ENCODE measurements at places on chromosomes 11 and 22.

GRCh38 chr11:124115782-124116616, 749 bp downstream of the VWA5A start:
- DNase-seq: no peak

GRCh38 chr11:44861849-44862557, 88.7 kb downstream of the TP53I11 start:
- DNase-seq: peak; percentile 69

DNA sequence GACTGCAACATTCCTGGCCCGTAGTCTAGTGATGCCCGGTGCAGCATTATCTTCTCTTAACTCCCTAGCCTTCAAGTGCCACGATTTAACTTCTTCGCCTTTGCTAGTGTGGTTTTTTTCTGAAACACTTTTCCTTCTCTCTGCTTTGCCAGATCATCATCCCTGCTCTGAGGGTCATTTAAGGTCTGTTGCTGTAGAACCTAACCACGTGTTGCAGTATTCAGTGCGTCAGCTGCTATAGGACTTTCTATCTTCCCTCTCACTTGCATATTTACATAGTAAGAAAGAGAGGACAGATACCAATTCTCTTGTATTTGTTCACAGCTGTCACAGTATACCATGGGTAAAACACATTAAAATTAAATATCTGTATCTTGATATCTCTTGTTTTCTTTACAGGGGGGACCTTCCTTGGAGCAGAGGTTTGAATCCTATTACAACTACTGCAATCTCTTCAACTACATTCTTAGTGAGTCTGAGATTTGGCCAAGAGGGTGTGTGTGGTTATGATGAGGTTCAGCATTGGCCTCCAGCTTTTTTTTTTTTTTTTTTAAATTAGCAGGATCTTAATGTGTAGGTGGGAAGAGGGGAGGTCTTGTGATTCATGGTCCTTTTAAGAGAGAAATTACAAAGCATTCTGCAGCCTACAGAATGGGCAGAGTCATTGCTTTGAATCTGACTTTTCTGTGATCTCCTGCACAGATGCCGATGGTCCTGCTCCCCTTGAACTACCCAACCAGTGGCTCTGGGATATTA, 13.5 kb downstream of the EIF3L start:
- DNase-seq: no peak

- DNase-seq: no peak
These were observed 347.9 kb downstream of the TTC28 start for GRCh38 chr22:28331695-28332094.

- peak; percentile 46 for DNase-seq
These were observed 7.7 kb upstream of the NCR3LG1 start for GRCh38 chr11:17343907-17344306.

DNA sequence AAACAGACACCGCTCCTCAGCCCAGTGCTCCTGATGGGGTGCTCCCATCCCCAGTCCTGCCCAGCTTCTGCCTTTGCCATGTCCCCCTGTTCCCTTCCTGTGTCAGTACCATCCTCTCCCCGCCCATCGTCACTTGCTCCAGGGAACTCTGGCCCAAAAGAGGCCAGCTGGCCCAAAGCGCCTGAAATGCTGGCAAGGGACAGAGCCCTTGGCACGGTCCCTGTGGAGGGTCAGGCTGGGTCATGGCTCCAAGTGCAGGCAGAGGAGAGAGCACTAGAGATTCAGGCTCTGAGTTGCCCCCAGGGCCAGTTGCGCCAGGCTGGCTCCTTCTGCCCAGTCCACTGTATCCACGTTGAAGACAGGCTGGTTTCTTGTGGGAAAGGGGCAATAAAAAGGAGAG, 8.4 kb upstream of the HDHD5 start:
- no peak for DNase-seq

- DNase-seq: peak; percentile 6
These were observed at the start of gene ARHGAP42 for GRCh38 chr11:100687054-100687629. Gene ARHGAP42 (plus strand): TSS chr11:100687288. CDS start chr11:100687679, 391 bp downstream.

DNA sequence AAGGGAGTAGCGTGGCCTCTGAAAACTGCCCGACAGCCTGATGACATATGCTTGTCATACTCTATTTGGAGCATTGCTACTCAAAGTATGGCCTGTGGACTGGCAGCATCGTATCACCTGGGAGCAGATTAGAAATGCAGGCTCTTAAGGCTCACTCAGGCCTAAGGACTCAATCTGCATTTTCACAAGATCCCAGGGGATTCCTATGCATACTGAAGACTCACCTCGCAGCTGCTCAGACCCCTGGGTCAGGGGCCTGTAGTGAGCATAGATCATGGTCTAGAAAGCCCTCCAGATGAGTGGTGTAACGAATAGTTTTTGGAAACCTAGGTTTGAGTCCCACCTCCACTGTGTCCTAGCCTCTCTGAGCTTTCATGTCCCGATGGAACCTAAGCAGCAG, 126.3 kb downstream of the FEZ1 start:
- no peak for DNase-seq

DNA sequence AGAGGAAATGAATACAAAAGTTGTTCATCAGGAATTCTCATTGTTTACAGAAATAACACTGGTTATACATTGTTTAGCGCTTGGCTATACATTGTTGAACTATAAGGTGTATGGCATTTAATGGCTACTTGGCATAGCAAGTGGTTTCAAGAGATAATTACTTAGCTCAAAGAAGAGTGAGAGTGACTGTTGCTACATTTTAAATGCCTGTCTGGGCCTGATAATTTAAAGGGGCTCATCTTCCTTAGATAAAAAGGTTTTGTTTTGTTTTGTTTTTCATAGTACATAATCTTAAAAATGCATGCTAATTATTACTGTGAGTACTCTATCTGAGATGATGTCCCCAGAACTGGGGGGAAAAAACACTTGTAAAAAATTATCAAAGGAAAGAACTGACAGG, 1.5 kb upstream of the SMPD1 start:
- DNase-seq: no peak

DNA sequence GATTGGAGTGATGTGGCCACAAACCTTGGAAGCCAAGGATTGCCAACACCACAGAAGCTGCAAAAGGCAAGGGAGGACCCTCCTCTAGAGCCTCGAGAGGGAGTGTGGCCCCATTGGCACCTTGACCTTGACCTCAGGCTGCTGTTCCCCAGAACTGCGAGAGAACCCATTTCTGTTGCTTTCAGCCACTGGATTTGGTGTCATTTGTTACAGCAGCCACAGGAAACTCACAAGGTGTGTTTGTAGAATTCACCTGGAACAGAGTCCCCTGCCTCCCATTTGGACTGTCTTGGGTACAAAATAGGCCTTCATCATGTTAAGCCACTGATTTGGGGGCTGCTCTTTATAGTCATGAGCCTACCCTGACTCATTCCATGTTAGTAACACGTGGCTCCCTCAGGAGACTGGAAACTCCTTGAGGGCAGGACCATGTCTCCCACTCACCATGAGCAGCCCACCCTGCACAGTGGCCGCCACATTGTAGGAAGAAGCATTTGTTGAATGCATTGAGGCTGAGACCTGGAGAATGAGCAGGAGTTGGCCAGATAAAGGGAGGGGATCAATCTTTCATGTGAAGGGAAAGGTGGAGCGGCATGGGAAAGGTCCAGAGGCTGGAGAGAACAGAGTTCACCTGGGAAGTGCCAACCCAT, 8.3 kb downstream of the C11orf86 start:
- DNase-seq: no peak

- DNase-seq: no peak
These were observed 338.1 kb upstream of the KIRREL3 start for GRCh38 chr11:127338380-127339259.

GRCh38 chr11:70944636-70945035, 307.7 kb downstream of the SHANK2 start:
- no peak for DNase-seq

GRCh38 chr11:13440100-13440855, 22.7 kb downstream of the BTBD10 start:
- no peak for DNase-seq

- DNase-seq: no peak
These were observed 48.1 kb upstream of the TOP3B start for GRCh38 chr22:22030493-22031182.

GRCh38 chr11:8871962-8872361, 39.0 kb upstream of the AKIP1 start:
- no peak for DNase-seq

DNA sequence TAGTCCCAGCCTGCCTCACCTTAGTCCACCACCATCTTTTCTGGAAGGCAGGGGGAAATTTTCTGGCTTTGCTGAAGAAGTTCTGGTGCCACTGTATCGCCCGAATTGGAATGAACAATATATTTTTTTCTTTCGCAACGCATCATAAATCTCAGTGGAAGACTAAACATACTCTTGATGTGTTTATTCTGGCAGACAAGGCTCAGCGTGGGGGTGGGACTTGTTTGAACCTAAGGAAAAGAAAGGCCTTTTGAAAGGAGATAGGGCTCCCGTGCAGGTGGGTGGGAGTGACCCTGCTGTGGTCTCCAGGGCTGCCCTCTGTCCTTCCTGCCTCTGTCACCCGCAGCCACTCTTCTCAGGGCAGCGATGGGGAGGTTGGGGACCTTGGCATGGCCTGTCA, 42.5 kb downstream of the CD82 start:
- DNase-seq: no peak

DNA sequence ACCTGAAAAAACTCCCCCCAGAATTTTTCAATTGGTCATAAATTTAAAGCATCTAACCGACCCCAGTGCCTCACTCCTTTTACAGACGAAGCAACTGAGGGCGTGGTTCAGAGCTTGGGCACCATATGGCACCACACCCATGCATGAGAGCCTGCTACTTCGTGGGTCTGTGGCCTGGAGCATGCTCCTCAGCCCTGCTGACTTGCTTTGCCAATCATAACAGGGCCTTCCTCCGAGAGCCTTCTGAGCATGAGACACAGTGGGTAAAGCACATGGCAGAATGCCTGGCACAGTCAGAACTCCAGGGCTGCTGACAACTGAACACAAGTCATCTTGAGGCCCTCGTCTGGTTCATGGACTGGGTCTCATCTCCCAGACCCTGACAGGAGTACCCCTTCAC, 33.3 kb downstream of the HIRA start:
- DNase-seq: no peak

DNA sequence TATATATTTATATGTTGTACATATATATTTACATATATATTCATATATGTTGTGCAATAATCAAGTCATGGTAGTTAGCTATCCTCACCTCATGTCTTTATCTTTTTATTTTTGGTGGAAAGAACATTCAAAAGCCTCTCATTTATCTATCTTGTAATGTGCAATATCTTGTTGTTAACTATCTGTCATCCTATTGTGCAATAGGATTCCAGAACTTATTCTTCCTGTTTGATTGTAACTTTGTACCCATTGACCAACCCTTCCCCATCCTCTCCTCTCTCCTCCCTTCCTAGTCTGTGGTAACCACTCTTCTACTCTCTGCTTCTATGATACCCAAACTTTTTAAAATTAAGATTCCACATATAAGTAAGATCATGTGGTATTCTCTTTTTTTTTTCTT, 115.6 kb upstream of the PDGFD start:
- no peak for DNase-seq

DNA sequence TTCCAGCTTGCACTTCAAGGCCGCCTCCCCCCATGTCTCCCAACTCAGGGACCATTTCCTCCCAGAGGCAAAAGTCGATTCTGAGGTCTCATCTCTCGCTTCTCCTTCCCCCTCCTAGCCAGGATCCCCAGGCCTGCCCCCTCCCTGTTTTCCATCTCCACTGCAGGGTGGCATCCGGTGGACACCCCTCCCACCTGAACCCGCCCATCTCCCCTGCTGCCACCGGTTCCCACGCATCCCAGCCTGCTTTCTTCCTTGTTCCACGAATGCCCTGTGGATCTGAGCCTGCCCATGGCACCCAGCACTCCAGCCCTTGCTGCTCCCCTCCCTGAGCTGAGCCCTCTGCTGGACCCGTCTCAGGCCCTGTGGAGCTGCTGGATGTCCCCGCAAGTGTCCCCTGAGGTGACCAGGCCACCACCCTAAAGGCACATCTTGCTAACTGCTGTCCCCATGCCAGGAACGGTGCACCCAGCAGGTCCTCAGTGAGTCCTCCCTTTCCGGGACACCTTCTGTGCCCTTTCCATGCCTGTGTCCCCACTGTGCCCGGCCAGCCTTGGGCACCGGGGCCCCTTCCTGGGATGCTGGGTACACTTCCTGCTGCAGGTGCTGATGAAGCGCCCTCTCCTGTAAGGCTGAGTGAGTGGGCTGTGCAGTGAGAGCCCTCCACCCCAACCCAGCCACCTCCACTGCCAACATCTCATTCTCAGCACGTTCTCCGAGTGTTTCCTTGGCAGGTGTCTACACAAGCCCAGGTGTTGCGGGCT, 936 bp downstream of the IL17REL start:
- DNase-seq: no peak

DNA sequence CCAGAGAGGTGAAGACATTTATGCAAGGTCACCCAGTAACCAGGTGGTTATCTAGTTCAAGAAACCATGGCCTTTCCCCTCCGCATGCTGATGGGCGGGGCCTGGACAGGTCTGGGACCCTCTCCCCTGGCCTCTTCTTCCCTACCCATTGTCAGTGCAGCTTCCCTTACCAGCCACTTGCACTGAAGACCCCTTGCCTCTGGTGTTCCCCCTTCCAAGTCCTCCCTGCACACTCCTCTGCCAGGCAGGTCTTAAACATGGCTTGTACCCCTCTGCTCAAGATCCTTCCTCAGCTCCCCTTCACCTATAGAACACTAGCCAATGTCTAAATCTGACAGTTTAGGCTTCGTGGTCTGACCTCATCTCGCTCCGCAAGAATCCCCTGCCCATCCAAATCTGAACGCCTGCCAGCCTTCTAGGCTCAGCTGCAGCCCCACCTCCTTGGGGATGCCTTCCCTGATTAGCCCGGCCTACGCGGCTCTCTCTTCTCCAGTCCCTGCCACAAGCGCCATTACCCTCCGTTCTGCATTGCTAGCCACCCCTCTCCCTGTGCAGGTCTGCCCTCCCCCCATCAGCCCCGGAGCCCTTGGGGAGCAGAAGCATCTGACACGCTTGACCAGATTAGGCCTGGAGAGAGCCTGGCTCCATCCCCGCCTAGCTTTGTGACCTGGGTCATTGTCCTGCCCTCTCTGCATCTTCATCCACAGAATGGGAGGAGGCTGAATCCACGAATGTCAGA, 213.8 kb downstream of the DSCAML1 start:
- no peak for DNase-seq

- DNase-seq: no peak
These were observed 53.6 kb upstream of the SC5D start for GRCh38 chr11:121238956-121239355.

DNA sequence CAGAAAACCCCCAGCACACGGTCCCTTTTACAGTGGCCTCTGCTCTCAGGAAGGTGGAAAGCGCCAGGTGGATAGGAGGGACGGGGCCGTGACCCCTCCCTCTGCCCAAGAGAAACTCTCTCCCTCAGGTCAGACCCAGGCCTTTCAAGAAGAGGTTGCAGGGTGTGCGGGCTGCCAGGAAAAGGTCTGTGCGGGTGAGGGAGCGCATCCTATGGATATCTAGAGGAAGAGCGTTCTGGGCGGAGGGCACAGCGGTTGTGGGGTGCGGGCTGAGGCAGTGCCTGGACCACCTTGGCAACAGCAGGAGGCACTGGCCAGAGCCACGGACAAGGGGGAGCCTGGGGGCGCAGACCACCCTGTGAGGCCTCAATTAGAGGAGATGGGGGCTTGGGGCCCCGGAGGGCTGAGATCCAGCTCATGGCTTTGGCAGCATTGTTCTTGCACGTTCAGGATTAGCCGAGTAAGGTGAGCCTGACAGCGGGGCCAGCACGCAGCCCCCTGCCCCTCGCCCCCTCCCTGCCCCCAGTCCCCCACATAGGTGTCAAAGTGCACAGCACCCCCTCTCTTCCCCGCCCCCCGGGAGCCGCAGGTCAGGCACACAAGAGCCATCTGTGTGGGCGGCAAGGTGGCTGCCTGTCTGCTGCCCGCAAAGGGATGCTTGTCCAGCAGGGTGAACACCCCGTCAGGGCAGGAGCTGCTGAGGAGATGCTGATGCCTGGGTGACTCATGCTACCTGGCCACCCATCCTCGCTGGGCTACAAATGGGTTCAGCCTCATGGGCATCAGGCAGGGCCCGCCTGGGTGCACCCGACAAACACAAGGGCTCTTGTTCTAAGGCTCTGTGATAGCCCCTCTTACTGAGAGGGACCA, 92.8 kb upstream of the KCNQ1OT1 start:
- DNase-seq: no peak

Measured in stimulated activated CD4-positive, alpha-beta T cell treated with anti-CD3 and anti-CD28 coated beads, Interleukin-4, amount 100 ng/mL, for 48 hours (primary cell).